Mesothelial cell of epicardium (in vitro differentiated cells): ENCODE measurements at places on chromosomes 3 and 15.

- no peak for DNase-seq
Measured at GRCh38 chr3:98730338-98730737, 32.8 kb upstream of the ST3GAL6 start.

DNA sequence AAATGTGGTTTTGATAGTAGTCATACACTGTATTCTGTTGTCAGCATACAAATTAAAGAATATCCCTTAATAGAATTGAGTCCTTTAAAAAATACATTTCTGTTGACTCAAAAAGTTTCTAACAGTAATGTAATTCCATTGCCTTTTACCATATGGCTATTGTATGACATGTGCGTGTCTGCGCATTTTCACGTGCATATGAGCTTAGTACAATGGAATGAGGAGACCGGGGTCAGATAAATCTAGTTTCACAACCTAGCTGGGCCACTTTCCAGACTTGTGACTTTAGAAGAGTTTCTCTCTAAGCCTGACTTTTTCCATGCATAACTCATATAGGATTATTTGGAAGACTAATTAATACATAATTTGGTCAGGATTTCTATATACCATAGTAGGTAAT, 38.7 kb downstream of the ZBTB38 start:
- no peak for DNase-seq

GRCh38 chr15:67114846-67115585, 49.6 kb downstream of the SMAD3 start:
- no peak for DNase-seq

DNA sequence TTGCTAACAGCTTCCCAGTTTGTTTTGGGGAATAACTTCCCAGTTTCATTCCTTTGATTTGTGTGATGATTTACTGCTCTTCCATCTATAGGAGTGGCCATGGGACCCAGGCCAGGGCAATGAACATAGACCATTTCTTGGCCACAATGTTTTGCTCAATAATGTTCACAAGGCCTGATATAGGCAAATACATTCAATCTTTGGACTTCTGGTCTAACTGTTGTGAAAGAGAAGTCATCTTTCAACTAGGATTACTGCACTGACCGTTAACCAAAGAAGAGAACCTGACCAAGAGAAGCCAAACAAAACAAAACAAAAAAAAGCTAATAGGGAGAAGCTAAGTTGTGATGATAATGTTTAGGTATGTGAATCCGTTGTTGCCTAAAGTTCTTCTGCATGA, 221.8 kb upstream of the SUCLG2 start:
- DNase-seq = no peak

- peak; percentile 46 for DNase-seq
Measured at GRCh38 chr3:159266779-159267178, 464.9 kb downstream of the MFSD1 start.

DNA sequence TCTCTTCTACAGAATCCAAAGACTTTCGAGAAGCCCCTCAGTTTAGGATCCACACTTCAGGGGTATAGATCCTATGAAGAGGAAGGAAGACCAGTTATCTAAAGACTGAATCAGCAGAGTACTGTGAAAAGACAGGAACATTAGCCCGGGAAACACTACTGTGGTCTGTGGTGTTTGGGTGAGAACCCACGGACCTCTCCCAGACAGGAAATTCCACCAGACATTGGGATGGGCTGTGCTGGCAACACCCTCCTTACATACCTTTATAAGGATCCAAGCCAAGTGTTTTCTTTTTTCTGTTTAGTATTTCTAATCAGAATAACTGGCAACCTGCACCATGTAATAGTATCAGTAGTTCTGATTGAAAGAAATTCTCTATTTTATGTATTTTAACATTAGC, 14.1 kb downstream of the TMEM207 start:
- no peak for DNase-seq

GRCh38 chr3:106631373-106632108, 745.7 kb upstream of the CCDC54 start:
- no peak for DNase-seq

DNA sequence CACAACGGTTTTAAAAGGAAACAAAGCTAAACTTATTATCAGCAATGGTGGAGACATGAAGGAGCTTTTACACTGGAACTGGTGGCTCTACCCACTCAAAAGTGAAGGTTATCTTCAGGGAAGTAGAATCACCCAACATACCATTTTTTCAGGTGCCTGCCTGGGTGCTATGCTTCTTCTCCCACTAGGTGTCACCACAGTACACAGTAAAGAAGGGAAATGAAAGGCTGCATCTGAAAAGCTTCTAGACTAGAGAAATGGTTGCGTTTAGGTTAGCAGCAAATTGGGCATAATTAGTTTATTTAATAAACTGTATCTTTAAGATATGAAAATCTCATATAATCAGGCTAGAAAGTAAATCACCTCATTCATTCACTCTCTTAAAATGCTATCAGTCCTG, 47.0 kb upstream of the SELENOK start:
- no peak for DNase-seq

GRCh38 chr15:67611370-67612369, 69.2 kb downstream of the MAP2K5 start:
- no peak for DNase-seq

DNA sequence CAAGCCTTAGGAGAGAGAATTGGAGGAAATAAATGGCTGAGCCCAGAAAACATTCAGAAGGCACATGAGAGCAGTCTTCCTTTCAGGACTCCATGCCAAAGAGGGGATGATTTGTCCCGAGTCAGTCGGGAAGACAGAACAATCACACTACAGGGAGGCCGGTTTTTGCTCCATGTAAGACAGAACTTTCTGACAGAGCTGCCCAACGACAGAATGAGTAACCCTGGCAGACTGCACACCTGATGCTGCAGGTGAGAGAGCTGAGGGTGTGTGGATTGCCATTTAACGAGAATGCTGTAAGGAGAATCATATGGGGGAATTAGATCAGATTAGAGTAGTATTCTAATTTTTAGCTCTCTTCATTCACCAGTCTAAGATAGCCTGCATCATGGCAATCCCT, 533.0 kb downstream of the EPHB1 start:
- no peak for DNase-seq

DNA sequence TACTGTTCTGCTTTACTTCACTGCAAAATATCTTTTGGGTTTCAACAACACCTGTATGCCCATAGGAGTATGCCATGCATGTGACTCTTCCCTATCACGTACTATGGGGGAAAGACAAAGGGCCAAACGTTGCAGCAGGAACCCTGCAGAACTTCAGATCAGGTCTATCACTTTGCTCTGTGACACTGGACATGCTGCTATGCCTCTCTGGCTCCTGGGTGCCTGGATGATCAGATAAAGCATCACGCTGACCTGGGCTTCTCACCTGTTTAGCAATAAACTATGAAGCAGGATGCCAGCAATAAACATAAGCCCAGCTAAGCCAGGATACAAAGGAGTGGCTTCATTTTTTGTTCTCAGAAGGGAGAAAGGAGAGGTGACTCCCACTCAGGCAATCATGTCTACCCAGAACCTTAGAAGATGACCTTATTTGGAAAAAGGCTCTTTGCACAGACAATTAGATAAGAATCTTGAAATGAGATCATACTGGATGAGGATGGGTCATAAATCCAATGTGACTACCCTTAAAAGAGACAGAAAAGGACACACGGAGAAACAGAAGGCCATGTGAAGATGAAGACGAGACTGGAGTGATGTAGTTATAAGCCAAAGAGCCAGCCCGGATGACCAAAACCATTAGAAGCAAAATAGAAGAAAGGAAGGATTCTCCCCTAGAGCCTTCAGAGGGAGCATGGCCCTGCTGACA, 19.3 kb downstream of the POMGNT2 start:
- DNase-seq = no peak

DNA sequence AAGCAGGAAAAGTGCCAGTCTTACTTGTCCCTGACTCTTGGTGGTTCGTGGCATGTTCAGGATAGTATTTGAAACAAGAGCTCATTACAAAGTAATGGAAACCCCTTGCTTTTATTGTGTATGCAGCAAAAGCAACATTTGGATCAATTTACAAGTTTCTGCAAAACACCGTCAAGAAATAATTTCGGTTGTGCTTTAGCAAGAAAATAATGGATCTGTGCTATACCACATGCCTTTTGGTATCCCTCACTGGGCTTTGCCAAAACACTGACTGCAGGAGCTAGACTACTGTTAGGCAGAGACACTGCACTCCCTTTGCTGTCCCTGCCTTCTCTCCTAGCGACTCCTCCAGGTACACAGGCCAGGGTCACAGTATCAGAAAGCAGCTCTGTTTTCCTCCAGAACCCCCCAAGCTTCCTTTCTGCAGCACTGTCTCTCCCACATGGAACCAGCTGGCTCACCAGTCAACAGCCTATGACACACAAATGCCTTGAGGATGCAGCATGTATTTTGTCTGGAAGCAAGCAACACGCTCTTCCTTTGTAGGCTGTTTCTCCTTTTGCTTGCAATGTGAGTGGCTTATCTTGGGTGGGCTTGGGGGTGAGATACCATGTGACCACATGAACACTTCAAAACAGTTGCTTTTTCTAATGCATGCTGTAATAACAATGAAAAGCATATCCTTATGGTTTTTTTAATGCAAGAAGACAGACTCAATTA, 111.4 kb downstream of the PGPEP1L start:
- DNase-seq = no peak

GRCh38 chr15:50318697-50319096, 36.3 kb downstream of the GABPB1 start:
- no peak for DNase-seq

DNA sequence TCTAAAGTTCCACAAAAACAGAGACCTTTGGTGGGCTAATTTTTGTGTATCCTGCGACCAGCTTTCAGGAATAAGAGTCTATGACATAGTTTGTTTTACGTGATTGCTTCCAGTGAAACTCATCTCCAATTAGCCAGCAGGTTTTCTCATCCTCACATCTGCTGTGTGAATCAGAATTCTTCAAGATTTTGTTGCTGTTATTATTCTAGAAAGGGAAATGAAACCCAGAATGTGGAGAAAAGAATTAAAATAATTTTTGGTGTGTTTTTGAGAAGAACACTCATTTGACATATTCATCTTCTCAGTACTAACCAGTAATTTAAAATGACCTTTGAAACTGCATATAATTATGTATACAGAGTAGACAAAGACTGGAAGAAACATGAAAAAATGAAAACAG, 175.9 kb downstream of the USP13 start:
- DNase-seq = no peak

DNA sequence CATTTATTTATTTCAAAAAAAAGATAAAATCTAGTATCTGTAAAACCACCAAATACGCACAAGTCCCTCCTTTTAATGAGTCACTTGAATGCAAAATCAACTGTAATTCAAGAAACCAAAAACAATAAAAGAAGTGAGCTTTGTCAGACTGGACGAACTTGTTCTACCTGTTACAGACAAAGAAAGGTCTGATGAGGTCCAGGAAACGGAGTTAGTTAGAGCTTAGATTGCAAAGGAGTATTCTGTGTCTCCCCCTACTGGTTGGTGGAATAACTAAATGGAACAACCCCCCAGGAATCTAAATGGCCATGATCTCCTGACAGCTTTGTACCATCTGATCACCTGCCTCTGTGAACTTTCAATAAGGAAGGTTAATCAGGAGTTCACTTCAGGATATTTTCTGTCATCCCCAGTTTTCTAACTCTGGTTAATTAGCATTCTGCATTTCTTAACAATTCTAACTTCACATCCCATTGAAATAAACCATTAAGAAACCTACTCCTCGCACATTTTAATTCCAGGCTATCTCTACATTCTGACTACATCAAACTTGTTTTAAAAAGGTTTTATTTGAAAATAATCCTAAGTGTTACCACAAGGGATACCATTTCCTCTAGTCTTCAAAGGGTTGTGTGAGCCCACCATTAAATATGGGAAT, 333.0 kb upstream of the SATB1 start:
- DNase-seq = no peak

GRCh38 chr15:66476535-66476934, 21.0 kb downstream of the SNAPC5 start:
- DNase-seq = no peak

DNA sequence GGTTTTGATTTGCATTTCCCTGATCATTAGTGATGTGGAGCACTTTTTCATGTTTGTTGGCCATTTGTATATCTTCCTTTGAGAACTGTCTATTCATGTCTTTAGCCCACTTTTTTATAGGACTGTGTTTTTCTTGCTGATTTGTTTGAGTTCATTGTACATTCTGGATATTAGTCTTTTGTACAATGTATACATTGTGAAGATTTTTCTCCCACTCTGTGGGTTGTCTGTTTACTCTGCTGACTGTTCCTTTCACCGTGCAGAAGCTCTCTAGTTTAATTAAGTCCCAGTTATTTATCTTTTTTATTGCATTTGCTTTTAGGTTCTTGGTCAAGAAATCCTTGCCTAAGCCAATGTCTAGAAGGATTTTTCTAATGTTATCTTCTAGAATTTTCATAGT, 91.1 kb upstream of the ATP11B start:
- DNase-seq = no peak

DNA sequence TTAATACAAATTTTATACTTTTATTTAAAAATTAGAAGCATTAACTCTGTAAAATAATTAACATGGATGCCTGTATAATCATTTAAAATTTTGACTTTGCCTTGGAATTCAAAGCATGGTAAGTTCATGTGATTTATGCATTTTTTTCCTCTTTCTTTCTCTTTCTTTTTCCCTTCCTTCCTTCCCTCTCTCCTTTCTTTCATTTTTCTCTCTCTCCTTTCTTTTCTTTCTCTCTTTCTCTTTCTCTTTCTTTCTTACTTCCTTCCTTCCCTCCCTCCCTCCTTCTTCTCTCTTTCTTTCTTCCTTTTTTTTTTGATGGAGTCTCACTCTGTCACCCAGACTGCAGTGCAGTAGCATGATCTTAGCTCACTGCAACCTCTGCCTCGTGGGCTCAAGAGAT, 53.8 kb upstream of the P3H2 start:
- DNase-seq = no peak

GRCh38 chr3:11716573-11717290, 73.0 kb upstream of the VGLL4 start:
- no peak for DNase-seq

GRCh38 chr3:185210621-185211142, 43.2 kb downstream of the EHHADH start:
- DNase-seq = no peak

DNA sequence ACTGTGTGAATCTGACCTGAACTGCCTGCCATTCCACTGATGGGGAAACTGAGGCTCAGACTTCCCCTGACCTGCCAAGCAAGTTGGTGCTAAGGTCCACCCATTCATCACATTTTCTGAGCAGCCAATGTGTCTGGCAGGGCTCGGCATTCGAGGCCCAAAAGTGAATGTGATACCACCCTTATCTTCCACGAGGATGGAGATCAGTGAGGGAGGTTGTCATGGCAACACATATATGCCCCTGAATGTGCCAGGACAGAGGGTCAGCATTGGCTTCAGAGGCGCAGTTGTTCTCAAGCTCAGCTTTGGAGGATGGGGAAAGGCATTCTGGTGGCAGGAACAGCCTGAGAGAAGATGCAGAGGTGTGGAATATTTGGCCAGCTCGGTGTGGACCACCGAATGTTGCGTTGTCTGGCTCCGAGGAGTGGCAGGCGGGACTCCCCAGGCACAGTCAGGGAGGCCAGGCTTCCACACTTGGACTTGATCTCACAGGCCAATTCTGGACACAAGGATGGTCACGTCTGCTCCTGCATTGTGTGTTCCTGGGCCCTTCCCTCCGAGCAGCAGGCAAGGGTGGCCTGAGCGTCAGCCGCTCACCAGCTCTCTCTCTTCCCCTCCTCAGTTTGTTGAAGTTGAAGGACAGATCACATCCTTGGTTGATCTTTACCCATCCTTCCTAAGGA, 63.4 kb downstream of the GRIP2 start:
- no peak for DNase-seq
